ENCODE measurements at places on chromosomes 1 and 21.

DNA sequence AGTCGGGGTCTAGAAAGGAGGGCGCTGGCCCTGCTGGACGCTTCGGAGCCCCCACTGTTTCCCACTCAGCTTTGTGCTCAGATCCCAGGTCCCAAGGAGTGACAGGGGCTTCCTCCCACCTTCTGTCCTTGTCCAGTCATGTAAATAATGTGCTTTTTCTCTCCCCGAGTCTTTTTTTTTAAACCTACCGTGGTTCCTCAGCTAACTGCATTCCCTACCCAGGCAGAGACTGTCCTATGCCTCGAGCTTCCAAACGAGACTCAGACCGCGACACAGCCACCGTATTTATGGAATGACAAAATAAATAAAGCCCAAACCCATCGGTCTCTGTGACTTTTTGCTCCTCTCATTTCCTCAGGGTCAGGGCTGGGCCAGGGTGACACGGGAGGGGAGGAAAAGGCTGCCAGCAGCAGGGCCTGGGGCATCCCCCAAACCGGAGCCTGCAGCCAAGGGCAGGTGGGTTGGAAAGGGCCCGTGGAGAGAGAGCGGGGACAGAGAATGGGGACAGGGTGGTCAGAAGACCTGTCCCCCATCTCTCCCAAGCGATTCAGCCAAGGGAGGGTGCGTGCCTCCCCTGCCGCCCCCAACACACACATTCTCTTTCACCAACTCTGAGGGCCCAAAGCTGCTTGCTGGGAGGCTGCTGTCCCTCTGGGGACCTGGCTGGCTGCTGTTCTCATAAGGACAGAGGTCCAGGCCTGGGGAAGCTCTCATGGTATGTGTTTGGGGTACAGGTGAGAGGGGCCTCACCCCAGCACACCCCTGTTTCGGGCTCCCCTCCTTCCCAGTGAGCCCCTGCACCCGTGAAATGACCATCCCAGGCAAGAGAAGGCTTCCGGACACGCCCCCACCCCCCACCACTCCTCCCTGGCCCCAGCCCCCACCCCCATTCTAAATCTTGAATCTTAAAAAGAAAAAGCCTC lies 55.4 kb downstream of the KCNAB2 start:
- no peak for DNase-seq

DNA sequence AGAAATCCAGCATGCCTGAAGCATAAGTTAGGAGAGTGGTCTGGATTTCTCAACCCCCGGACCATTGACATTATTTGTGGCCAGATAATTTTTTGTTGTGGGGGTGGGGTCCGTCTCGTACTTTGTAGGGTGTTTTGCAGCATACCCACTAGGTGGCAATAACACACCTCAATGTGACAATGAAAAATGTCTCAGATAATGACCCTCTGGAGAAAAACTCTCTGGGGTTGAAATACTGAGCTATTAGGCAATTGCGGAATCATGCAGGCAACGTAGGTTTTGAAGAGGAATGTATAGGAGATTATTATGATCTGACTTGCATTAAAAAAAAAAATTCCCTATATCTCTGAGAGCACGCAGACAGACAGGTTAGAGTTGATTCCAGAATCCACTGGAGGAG lies 25.3 kb upstream of the RRP15 start:
- no peak for DNase-seq

GRCh38 chr1:97646071-97646470 lies 274.8 kb downstream of the DPYD start:
- no peak for DNase-seq

DNA sequence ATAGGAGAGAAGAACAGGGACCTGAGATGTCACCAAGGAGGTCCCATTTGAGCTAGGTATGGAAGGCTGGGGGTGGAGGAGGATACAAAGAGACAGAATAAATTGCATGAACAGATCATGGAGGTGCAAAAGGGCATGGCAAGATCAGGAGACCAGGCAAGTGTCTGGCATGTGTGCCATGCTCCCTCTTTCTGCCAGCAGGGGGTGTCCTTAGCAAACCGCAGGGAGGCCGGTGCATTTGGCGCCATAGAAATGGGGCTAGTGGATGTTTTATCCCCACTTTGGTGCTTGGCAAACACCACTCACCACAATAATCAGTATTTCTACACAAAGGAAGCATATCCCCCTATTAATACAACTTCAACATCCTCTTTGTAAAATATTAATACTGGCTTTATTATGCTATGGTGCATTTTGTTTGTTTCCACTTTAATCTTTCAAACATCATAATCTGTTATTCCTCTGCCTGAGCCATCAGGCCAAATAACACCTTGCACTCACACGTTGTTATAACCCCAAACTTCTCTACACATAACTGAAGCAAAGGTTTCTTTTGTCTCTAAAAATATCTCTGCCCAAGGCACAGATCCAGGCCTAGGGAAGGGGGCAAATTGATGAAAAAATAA lies 25.9 kb downstream of the S100A6 start:
- DNase-seq = no peak

DNA sequence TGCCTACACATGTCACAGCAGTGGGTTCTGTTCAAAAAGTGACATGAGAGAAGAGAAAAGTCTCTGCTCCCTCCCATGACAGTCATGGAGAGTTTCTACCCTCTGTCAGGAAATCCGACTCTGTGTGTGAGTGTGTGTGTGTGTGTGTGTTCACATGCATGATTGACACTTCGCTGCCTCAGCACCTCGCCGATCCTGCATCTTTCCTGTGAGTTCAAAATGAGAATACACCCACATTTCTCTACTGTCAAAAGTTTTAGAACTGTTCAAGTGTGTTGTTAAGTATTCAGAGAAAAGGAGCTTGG lies 46.2 kb upstream of the COX20 start:
- DNase-seq = no peak

DNA sequence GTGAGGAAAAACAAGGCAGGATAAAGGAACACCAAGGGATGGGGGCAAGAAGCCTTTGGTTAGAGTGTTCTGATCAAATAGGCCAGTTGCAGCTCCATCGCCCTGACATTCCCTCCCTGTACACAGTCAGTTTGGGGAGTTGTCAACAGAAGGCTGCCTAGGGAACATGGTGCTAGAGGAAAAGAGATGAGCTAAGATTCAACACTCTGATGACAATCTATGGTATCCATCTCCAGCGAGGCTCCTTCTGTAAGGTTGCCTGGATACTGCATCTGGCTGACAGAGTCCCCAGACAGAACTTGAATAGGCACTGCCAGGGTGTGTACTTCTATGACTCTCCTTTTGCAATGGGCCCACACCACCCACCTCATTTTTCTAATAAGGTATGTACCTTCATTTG lies 11.2 kb upstream of the SLAMF9 start:
- DNase-seq = no peak

DNA sequence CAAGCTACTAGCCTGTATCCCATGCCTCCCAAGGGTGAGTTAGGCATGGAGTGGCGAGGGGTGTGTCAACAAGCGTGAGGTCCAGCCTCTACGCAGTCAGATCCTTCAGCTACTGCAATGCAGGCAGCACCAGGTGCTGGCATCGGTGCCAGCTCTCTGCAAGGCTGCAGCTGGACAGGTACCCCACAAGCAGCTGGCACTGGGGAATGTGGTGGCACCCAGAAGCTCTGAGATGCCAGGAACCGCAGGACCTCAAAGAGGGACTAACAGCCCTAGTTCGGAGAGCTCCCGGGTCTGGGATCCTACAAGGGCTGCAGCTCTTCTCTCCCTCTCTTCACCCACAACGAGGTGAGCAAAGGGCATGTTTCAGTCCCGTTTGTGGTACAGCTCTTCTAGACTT lies 974.5 kb downstream of the LTN1 start:
- no peak for DNase-seq

GRCh38 chr1:203706444-203706843 lies 58.5 kb upstream of the LAX1 start:
- no peak for DNase-seq

DNA sequence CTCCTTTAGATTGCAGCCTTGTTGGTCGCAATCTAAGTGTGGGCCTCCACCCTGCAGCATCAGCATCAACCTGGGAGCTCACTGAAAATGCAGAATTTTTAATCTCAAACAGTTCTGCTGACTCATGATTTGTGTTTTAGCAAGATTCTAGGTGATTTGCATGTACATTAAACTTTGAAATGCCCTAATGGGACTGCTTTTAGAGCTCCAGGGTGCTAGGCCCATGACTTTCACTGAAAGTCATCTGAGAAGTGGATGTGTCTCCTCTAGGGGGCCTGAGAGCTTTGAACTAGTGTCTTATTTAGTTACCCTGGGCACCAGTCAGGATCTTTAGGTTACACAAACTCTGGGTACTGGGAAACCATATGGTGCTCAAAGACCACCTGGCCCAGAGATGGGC lies 9.0 kb downstream of the TRIM67 start:
- no peak for DNase-seq

GRCh38 chr1:82141390-82141789 lies 340.7 kb downstream of the ADGRL2 start:
- no peak for DNase-seq

GRCh38 chr1:167739752-167740151 lies 18.0 kb downstream of the MPZL1 start:
- DNase-seq = no peak

GRCh38 chr1:203175237-203175826 lies at the start of gene MYBPH:
TSS of gene MYBPH (minus strand) at chr1:203175826. CDS start at chr1:203175755, 71 bp downstream.
- DNase-seq = no peak

DNA sequence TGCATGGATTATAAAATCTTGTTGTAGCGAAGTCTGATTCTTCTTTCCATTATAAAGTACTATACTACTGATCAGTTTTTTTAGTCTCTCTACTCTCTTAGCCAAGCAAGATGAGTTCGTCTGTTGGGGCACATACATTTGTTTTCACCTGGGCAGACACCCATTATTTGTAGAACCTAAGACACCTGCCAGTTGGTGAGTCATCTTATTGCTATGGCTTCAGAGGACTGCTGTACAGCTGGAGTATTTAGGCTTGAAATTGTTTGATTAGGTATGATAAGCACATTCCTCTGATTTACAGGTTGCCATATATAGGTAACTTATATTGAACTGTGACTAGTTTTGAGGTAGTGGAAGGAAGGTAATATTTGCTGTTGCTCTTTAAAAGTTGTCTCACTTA lies 17.2 kb downstream of the RBM15 start:
- no peak for DNase-seq

All from NCI-H446 treated with DMSO at 0.1 percent for 48 hours (cell line).